ENCODE measurements at places on chromosomes 3 and 15. TPM values are rescaled to one million over a fixed set of nuclear protein-coding genes. Genes with fewer than 3 reads are reported as not detected.

The VIPR1 gene
- not detected for total RNA-seq

DNA sequence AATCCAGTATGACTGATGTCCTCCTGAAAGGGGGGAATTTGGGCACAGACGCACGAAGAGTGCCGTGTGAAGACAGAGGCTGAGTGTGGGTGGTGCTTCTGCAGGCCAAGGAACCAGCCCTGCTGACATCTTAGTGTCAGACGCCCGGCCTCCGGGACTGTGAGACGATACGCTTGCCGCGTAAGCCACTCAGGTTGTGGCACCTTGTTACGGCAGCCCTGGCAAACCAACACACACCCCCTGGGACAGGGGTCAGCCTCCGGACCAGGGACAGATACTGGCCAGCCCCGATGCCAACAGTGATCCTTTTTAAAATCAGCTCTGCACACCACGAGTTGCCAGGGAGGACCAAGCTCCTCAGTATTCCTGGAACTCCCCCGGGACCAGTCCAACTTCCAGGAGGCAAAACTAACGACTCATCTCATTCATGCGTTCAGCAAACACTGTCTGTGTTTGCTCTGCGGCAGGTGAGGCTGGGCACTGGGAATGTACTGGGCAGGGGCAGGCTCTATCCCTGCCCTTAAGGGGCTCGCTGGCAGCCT, 21.2 kb upstream of the PIGZ start:
- no peak for DNase-seq
- H3K36me3 ChIP-seq: no peaks in the 10 kb centered on the region
- peaks cover 4% of the 10 kb centered on the region for H3K27me3 ChIP-seq
- H3K4me1 ChIP-seq: peaks cover 5% of the 10 kb centered on the region

The SCN5A gene
- 4.8 TPM for total RNA-seq

The RYR3 gene
- total RNA-seq: 7.4 TPM

The H1-8 gene
- total RNA-seq: not detected

GRCh38 chr3:127600749-127601456, 2.7 kb downstream of the MCM2 start:
- no peak for DNase-seq
- H3K27me3 ChIP-seq: peaks cover 5% of the 10 kb centered on the region
- H3K4me1 ChIP-seq: peaks cover 4% of the 10 kb centered on the region
- H3K36me3 ChIP-seq: no peaks in the 10 kb centered on the region
- no peak overlapping the region for H3K27ac ChIP-seq

- no peak for DNase-seq
- H3K27me3 ChIP-seq: peaks cover 6% of the 10 kb centered on the region
- no peaks in the 10 kb centered on the region for H3K4me1 ChIP-seq
- no peak overlapping the region for H3K27ac ChIP-seq
- no peaks in the 10 kb centered on the region for H3K36me3 ChIP-seq
Observed at GRCh38 chr15:88654430-88655102, 15.8 kb downstream of the ISG20 start.

DNA sequence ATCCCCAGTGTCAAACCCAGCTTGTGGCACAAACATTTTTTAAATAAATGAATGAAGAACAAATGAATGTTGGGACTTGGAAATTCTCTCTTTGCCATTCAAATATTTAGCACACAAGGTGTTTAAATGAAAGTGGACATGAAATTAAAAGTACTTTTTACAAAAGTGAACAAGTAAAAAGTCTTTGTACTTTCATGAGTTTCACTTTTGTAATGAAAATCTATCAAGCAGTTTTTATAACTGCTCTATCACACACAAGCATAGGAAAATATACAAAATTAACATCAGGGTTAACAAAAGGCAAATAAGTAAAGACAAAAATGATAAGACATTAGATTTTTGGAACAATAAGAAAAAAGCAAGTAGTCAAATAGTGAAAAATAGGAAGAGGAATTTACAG, 83.9 kb upstream of the ARL6 start:
- no peak overlapping the region for H3K27ac ChIP-seq
- H3K4me1 ChIP-seq: no peaks in the 10 kb centered on the region
- H3K4me3 ChIP-seq: no peak overlapping the region
- no peaks in the 10 kb centered on the region for H3K36me3 ChIP-seq
- no peaks in the 10 kb centered on the region for H3K27me3 ChIP-seq
- no peak for DNase-seq

GRCh38 chr15:25439369-25439836, 579 bp upstream of the UBE3A start:
- H3K4me1 ChIP-seq: peaks cover 12% of the 10 kb centered on the region
- H3K4me3 ChIP-seq: peak overlapping the region; percentile 91
- H3K27ac ChIP-seq: peak overlapping the region; percentile 92
- no peaks in the 10 kb centered on the region for H3K36me3 ChIP-seq
- DNase-seq: no peak

The STAG1 gene
- total RNA-seq: 22.8 TPM

DNA sequence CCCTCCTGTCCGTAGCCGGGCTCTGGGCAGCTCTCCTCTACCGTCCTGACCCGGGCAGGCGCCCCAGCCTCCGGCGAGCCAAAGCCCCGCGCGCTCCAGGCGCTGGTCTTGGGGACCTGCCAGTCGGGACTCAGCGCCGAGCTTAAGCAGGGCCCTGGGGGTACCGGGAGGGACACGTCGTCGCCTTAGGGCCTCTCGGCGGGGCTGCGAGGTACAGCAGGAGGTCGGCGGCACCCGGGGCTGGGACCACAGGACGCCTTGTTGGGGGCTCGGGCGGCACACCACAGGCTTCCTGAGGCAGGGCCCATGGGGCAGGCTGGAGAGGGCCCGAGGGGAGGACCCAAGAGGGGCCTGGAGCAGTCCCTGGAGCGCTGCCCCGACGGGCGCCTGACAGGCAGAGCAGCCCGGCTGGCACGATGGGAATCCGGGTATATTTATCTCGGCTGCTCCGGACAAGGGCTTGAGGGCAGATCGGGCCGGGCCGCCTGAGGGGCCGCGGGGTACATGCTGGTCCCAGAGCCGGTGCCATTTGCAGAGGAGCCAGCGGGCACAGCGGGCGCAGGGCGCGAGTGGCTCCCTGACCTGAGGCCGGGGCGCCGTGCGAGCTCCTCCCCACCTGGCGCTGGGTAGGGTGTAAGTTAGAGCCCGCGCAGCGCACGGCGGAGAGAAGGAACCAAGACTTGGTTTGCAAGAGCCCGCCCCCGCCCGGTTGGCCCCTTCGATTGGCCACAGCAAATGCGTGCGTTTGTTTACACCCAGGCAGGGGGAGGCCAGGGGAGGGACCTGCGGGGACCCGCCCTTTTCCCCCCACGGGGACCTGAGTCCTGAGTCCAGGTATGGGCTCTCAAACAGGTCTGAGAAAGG, 574 bp downstream of the SLC38A3 start:
- H3K36me3 ChIP-seq: no peaks in the 10 kb centered on the region
- H3K4me1 ChIP-seq: peaks cover 7% of the 10 kb centered on the region
- no peak overlapping the region for H3K27ac ChIP-seq

DNA sequence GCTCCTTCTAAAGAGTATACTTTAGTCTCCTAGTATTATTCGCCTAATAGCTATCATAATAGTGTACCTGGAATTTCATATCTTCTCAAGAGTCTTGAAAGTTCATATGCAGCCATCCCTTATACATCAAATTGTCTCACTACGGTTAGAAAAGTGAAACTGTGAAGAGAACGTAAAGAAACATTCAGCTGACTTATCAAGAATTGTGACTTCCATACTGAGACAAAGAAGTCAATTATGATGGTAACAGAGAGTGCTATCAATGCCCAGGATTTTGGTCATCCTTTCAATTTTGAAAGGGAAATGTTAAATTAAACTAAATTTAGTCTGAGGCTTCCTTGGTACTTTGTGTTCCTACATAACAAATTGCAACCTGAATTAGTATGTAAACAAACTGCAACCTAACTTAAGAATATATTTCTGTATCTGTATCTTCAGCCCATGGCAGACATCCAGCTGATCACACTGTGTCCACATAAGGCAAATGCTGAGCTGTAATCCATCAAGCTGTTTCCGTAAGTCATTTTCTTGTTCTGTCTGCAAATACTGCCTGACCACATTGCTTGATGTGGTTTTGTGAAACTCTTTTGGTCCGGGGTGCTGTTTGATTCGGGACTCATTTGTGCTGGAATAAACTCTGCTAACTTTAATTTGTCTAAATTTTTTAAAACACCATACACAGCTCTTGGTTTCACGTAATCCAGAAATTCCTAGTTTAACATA, 469.6 kb downstream of the SI start:
- H3K27me3 ChIP-seq: no peaks in the 10 kb centered on the region
- no peak for DNase-seq
- H3K36me3 ChIP-seq: no peaks in the 10 kb centered on the region
- no peak overlapping the region for H3K27ac ChIP-seq

DNA sequence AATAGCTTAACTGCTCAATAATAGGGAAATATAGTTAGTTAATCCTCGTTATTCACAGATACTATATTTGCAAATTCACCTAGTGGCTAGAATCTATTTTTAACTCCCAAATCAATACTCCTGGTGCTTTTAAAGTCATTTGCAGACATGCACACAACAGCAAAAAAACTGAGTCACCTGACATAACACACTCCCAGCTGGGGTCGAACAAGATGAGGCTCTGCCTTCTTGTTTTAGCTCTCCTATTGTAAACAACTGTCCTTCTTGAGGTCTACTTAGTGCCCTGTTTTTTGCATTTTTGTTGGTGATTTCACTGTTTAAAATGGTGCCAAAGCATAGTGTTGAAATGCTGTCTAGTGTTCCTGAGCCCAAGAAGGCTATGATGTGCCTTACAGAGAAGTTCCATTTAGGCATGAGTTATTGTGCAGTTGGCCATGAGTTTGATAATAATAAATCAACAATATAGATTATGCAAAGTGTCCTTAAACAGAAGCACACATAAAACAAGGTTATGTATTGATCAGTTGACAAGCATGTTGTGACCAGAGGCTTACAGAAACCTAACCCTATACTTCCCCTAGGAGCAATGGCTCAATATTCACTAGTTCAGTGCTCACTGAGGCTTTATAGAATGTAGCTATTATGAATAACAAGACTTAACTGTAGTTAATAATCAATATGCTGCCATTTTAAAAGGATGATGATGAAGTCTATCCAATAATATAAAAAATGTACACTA, 18.6 kb downstream of the MAP3K13 start:
- peaks cover 18% of the 10 kb centered on the region for H3K36me3 ChIP-seq
- peak overlapping the region; percentile 94 for H3K27ac ChIP-seq
- peaks cover 15% of the 10 kb centered on the region for H3K4me1 ChIP-seq
- no peak for DNase-seq
- H3K27me3 ChIP-seq: peaks cover 3% of the 10 kb centered on the region

The FBXO22 gene
- 45.1 TPM for total RNA-seq

- H3K27ac ChIP-seq: no peak overlapping the region
- no peaks in the 10 kb centered on the region for H3K27me3 ChIP-seq
- no peak overlapping the region for H3K4me3 ChIP-seq
- H3K4me1 ChIP-seq: peaks cover 4% of the 10 kb centered on the region
- no peak for DNase-seq
- no peaks in the 10 kb centered on the region for H3K36me3 ChIP-seq
Observed at GRCh38 chr3:143155756-143156155, 36.2 kb downstream of the CHST2 start.

The DUOX1 gene
- not detected for total RNA-seq

DNA sequence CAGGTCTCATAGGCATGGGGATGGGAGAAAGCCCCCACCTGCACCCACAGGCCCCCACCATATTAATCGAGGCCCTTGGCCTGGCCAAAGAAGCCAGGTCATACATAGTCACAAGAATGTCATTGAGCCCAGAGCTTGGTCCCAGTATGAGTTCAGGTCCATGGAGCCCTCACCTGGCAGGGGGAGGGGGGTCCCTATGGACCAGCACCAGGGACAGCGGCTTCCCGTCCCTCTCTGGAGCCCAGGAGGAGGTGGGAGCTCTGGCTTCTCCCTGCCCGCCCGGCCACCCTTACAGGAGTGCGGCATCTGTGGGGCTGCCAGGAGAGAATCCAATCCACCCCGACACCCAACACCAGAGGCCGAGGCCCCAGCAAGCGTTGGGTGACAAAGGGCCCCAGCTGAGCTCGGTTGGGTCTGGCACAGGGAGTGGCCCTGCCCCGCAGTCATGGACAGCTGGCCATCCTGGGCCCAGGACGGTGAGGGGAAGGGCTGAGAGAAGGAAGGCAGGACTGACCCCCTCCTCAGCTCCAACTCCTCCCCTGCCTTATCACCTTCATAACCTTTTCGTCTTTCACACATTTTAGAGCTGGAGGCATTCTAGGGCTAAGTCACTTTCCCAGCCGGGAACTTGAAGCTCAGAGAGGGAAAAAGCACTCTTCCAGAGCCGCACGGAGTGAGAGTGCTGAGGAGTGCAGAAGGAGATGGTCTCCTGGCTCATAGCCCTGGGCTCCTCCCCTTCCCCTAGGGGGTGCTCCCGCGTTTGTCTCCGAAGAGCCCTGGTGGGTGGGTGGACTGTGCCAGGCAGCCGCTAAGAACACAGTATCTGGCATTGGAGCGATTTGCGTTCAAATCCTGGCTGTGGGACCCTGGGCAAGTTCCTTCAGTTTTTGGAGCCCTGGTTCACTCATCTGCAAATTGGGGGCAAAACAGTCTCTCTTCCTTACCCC, 54.6 kb downstream of the ATP2B2 start:
- DNase-seq: no peak
- no peak overlapping the region for H3K27ac ChIP-seq
- no peak overlapping the region for H3K4me3 ChIP-seq
- H3K4me1 ChIP-seq: peaks cover 30% of the 10 kb centered on the region
- peaks cover 12% of the 10 kb centered on the region for H3K27me3 ChIP-seq

Data from glutamatergic neuron (in vitro differentiated cells).